ENCODE measurements at places on chromosomes 6 and 20. TPM values are rescaled to one million over a fixed set of nuclear protein-coding genes. Genes with fewer than 3 reads are reported as not detected.

The HLA-DRB5 gene
- 5.1 TPM for total RNA-seq

The CST5 gene
- total RNA-seq: not detected

The STX11 gene
- 15.5 TPM for total RNA-seq

DNA sequence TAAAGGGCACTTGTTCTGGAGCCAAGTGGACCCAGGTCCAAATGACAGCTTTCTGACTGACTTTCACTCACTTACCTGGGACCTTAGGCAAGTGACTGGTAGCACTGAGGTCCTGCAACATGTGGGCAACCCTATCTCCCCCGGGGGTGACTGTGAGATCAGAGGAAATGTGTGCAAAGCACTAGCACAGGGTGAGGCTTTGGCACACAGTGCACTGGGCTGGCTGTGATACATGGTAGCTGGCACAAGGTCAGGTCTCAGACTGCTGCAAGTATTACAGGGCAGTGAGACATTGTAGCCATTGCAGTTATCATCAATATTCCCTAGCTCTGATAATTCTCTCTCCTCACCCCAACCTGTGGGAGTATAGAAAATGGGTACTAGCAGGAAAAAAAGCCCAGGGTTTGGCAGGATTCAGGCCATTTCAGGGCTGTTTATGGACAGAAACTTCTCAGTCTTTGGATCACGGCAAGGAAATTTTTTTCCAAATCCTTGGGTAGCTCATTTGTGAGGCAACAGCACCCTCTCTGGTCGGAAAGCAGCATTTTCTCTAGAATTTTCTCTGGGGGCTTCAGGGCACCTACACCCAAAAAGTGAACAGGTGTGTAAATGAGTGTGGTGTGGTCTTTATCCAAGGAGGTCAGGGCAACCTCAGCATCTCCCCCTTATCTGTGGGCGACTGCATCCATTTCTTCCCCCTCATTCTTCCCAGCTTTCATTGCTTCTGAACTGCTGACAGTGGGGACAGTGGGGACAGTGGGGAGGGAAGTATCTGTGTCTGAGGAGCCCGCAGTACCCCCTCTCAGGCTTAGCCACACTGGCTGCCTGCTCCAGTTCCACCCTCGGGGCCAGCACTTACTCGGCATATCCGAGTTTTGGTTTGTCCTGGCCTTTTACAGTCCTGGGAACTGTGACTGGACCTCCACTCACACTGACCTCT, 148.7 kb upstream of the PHACTR3 start:
- no peak for DNase-seq

DNA sequence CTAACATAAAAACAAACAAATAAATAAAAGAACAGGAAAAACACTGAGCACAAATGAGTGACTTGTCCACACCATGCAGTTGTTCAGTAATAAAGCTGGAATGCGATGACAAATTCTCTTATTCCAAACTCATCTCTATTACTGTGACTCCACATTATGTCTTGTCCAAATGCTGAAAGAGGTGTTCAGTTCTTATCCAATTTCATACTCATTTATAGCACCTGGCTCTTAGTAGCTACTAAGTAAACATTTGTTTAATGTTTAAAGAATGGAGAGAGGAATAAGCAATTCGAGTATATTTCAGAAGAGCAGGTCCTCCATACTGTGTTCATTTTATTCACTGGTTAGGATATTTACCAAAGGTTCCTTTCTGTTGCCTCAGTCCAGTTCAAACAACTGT, 439.0 kb upstream of the JAG1 start:
- DNase-seq: no peak
